Forelimb muscle (tissue), 1 donor: ENCODE measurements at places on chromosomes 6 and 20.

DNA sequence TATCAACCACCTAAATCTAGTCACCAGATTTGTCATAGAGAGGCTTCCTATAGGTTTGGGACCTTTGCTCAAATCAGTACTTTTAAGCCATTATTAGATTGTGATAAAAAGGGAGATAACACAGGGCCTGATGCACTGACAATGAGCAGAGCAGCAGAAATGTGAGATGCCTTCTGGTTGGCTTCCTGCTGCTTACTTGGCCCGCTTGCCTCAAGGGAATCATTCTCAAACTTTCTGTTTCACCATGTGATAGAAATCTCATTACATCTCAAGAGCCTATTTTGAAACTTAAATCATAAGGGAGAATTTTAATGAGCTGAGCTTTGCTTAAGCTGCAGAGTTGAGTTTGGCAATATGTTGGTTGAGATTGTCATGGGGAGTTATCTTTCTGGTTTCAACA lies 606.0 kb downstream of the DHX35 start:
- no peak for DNase-seq

- DNase-seq = no peak
These were observed 1365.7 kb upstream of the GJE1 start for GRCh38 chr6:140766999-140767398.

- DNase-seq = no peak
These were observed 93.1 kb downstream of the HFE start for GRCh38 chr6:26180346-26180745.

DNA sequence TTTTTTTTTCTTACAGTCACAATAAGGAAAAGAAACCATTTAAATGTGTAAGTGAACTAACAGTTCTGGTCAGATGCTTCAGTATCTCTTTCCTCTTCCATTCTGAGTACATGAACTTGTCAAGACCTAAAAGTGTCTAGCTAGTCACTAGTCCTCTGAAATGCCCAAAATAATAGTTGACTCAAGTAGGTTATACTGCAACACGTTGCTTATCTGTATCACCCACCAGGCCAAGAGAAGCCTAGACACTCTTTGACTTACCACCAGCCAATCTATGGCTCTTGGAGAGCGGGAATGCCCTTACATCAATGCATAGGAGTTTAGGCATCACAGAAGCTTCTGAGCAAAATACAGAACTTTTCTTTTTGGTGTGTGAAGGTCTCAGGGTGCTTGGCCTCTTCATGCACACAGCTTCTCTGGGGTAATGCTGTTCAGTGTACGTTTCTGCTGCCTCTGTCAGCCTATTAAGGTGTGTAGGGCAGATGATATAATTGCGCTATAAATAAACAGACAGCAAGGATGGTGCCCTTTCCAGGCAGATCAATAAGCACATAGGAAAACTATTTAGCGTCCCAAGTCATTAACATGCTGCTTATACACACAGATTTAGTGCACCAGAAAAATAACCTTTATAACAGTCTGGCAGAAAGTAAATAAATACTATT lies 7.8 kb upstream of the GFOD1 start:
- no peak for DNase-seq

DNA sequence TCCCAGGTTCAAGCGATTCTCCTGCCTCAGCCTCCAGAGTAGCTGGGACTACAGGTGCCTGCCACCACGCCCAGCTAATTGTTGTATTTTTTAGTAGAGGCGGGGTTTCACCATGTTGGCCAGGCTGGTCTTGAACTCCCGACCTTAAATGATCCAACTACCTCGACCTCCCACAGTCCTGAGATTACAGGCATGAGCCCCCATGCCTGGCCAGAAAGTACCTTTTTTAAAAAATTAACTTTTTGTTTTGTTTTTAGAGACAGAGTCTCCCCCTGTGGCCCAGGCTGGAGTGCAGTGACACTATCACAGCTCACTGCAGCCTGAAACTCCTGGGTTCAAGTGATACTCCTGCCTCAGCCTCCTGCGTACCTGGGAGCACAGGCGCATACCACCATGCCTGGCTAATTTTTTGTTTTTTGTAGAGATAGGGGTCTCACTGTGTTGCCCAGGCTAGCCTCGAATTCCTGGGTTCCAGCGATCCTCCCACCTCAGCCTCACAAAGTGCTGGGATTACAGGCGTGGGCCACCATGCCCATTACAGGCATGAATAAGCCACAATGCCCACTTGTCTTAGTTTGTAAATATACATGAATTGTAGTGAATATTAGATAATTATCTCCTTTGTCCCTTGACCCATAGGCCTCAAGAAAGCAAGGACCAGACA lies 17.4 kb upstream of the EEF1A1 start:
- no peak for DNase-seq

GRCh38 chr6:132960720-132961119 lies 146.4 kb downstream of the RPS12 start:
- no peak for DNase-seq

- DNase-seq = no peak
These were observed 8.5 kb downstream of the LRRC1 start for GRCh38 chr6:53803081-53803860.

GRCh38 chr20:24317224-24317623 lies 152.2 kb upstream of the SYNDIG1 start:
- DNase-seq = no peak

DNA sequence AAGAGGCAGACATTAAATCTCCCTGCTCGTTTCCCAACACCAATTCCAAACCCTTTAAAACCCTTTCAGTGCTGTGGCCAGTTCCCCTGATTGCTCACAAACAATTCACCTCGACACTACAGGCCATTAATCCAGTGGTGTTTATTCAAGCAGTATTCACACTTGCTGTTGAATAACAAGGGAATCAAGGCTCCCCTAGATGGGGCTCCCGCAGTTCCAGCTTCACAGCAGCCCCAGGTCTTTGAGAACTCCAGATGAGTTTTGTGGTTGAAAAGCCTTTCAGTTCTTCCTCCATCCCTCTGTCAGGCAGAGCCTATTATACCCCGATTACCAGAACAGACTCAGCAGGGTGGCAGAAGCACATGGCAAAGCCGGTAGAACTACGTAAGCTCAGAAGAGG lies 36.2 kb downstream of the JAG1 start:
- DNase-seq = no peak

GRCh38 chr6:132354517-132355167 lies 46.6 kb downstream of the MOXD1 start:
- no peak for DNase-seq

GRCh38 chr6:3390698-3391097 lies 66.2 kb downstream of the SLC22A23 start:
- no peak for DNase-seq
